ENCODE measurements at places on chromosomes 3 and 15. TPM values are rescaled to one million over a fixed set of nuclear protein-coding genes. Genes with fewer than 3 reads are reported as not detected.

GRCh38 chr15:40336744-40337122 is 4.0 kb downstream of the CCDC9B start:
- DNase-seq: no peak

- no peak for DNase-seq
These were observed 40.4 kb upstream of the ACKR4 start for GRCh38 chr3:132556508-132557159.

GRCh38 chr3:4515916-4516579 is 22.9 kb downstream of the ITPR1 start:
- DNase-seq: no peak

DNA sequence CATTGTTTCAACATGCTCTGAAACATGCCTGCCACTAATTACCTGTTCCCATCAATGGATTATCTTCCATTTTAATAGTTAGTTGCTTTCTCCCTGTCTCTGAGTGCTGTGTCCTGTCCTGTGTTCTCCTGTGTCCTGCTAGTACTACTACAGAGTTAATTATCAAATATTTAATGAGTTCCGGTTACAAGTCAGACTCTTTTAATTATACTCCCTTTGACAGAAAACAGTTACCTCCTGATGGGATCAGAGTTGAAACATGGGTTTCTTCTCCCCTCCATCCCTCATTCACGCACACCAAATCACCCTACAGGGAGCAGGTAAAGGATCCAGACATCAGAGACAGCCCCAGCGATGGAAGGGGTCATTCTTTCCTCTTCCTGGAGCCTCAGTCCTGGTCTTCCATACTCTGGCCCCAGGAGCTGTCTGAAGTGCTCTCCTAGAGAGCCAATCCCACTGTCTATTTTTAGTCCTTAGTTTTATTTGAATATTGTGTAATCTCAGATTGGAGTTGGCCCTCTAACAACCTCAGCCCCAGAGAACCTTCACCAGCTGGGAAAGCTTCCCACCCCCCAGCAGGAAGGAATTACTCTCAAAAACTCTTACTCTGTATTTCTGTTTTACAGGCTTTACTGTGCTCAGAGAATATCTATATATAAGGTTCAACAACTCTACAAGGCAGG is 137.0 kb upstream of the C2CD4B start:
- no peak for DNase-seq

- no peak for DNase-seq
These were observed 625 bp upstream of the ELL3 start for GRCh38 chr15:43777267-43777914.

DNA sequence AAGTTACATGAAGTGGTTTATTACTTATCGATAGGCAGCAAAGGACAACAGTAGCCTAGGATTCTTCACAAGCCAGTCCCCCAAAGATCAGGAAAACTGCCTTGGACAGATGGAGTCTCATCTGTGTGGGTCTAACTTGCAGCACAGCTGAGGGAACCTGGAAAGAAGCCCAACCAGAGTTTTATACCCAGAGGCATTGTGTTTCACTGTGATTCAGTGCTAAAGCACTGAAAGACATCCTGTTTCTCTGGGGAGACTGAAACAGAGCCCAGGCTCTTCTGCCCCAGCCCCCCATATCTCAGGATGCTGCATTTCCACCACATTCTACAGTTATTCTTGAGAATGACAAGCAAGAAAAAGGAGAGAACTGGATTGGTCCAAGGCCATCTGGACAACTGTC is 48.2 kb upstream of the PYDC2 start:
- DNase-seq: no peak

GRCh38 chr3:79038057-79038456 is 729.7 kb downstream of the ROBO1 start:
- DNase-seq: no peak

GRCh38 chr15:74415966-74416916 is 17.5 kb downstream of the SEMA7A start:
- no peak for DNase-seq

GRCh38 chr3:119173325-119173724 is at the start of gene UPK1B:
TSS of gene UPK1B (plus strand) at chr3:119173598. CDS start at chr3:119186742, 13,144 bp downstream.
- no peak for DNase-seq

CD276 gene
- 196 TPM for total RNA-seq

- DNase-seq: no peak
These were observed 1046.3 kb downstream of the ROBO2 start for GRCh38 chr3:78086150-78086549.

Measured in chondrocyte (in vitro differentiated cells).